ENCODE measurements at places on chromosomes 6 and 20.

GRCh38 chr6:145206247-145206907, 528.9 kb downstream of the EPM2A start:
- no peak for DNase-seq

GRCh38 chr6:69584536-69584912, 212.3 kb downstream of the LMBRD1 start:
- no peak for DNase-seq

- DNase-seq, result peak; percentile 92
Measured at GRCh38 chr6:125918681-125919566, 37.6 kb upstream of the HINT3 start.

- no peak for DNase-seq
Measured at GRCh38 chr6:423799-424345, 32.3 kb downstream of the IRF4 start.

DNA sequence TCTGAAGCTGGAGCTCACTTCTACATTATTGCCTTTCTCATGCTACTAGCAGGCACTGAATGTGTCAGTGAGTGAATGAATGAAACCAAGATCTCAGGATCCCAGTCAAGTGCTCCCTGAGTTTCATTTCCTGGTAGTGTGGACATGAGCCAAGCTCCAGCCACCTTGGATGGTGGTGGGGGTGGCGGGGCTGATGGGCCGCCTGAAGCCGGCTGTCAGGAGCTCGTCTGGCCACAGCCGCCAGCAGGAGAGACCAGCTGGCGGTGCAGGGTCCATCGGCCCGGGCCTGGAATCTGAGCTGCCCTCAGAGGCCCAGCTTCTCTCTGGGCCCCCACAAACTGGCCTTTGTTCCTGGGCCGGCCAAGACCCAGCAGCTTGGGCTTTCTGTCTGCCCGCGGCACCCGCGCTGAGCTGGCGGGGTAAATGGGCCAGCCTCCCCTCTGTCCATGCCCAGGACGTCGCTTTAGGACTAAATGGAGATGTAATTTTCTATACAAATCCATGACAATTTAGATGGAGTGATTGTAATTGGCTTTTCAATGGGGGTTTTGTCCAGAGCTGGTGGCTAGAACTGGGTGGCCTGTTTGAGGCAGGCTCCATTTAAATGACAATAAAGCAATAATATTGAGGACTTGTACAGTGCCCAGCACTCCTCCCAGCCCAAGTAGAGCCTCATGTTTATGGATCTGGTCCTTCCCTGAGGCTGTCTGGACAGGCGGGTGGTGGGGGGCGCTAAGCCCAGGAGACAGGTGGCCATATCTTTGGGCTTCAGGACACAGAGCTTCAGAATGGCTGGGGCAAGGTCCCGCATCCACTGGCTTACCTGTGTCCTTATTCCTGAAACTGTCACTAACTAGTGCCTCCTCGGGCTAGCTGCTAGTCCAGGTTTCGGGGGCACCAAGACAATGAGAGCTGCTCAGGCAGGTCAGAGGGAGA, 43.5 kb downstream of the NOL4L start:
- no peak for DNase-seq

GRCh38 chr6:145897552-145897951, 66.6 kb downstream of the SHPRH start:
- DNase-seq, result no peak

DNA sequence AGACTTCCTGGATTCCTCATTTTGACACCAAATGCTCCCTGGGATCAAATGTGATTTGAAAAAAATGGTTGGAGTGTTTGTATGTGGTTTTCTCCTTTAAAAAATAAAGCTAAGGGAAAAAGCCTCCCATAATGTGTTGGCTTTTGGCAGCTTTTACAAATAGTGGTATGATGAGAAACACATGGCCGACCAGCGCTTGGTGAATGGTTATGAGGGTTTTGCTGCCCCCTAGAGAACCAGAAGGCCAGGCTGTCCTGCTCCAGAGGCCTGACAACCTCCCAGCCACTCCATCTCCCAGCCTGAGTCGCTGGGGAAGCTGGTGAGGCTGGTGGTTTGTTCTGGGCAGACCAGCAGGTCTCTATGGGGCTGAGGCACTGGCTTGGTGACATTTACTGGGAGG, 69.3 kb downstream of the CLIC5 start:
- DNase-seq, result no peak
